Naive B cell (primary cell): ENCODE measurements at places on chromosomes 11 and 22.

GRCh38 chr11:9823439-9823838 lies 159.6 kb downstream of the SWAP70 start:
- DNase-seq: no peak

DNA sequence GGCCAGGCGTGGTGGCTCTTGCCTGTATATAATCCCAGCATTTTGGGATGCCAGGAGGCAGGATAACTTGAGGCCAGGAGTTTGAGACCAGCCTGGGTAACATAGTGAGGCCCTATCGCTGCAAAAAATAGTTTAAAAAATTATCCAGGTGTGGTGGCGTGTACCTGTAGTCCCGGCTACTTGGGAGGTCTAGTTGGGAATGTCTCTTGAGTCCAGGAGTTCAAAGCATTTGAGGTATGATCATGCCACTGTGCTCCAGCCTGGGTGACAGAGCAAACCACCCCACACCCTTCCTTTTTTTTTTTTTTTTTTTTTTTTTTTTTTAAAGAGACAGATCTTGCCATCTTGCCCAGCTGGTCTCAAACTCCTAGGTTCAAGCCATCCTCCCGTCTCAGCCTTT lies 16.8 kb downstream of the CBL start:
- DNase-seq: no peak

DNA sequence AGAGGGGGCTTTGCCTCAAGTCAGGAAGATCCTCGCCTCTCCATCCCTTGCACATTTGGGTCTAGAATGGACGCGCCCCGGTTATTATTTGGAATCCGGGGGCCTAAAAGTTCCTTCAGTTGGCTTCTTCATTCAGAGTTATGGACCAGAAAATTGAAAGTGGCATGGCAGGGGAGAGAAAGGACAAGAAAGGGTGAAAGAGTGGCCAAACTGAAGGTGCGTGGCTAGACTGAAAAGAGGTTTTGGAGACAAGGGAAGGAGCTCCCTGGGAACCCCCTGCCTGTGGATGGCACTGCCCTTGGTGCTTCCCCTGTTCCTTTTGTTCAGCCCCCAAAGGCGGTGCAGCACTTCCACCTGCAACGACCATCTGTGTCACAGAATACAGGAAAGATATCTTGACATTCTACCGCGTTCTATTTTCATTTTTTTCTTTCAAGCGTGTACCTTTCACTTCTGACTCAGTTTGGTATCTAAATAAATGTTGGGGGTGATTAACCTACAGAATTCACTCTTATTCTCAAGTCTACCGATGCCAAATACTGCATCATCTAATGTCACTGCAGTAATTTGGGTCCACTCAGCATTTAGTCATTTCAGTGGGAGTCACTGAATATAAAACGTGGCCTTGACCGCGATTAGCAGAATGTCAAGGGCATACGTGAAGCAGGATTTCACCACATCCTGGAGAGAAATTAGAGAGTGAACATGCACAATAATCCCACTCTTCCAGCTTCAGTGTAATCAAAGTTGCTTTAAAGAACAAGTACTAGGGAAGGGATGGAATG lies 88.1 kb upstream of the ARHGAP32 start:
- peak; percentile 38 for DNase-seq

GRCh38 chr11:134118006-134118405 lies 49.1 kb downstream of the JAM3 start:
- DNase-seq: no peak

DNA sequence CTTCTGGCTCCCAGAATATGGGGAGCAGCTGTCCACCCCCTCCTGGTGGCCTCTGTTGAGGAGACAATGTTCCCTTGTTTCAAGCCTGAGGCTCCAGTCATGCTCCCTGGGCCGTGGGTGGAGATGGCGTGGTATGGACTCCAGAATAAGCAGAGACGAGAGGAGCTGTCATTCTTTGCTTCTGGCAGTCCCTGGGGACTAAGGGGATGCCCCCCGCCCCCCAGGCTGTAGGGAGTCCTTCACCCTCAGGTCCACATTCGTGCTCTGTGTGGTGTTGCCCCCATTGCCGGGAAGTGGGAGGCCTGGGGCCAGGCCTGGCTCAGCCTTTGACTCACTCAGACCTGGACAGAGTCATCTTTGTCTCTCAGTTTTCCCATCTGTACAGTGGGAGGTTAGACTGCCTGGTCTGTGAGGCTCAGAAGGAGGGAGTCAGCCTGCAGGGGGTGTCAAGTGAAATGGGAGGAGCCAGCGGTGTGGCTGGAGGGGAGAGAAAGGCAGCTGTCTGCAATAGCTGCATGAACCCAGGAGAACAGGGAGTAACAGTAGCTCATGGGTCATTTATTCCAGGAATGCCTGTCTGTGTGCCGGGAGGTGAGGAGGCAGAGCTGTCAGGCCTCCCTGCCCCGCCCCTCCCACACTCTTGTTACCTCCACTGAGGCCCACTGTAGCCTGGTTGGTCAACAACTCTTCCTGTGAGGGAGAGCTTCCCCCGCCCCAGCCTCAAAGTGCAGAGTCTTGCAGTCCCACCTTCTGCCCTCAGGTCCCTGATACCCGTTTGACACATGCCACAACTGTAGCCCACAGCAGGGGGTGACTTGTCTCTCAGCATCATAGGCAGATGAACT lies 6.3 kb downstream of the ARHGEF17 start:
- DNase-seq: no peak

GRCh38 chr11:36211761-36212430 lies 77.3 kb downstream of the COMMD9 start:
- DNase-seq: no peak

GRCh38 chr11:9633679-9634078 lies 30.2 kb upstream of the SWAP70 start:
- DNase-seq: no peak

DNA sequence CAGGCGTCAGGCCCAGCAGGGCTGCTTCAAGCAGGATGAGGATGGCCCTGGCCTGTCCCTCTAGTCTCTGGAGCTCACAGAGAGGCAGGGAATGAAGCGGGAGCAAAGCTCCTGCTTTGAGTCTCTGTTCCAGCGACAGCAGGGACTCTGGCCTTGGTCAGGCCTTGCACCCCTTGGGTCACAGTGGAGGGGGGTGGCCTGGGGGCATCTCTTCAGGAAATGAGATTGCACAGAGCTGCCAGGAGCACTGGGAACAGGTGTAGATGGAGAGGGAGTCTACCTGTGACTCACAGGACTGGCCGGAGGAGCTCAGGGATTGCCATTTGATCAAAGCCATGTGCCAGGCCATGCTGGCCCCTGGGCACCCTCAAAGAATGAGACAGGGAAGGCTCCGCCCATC lies 1.6 kb downstream of the ANO1 start:
- DNase-seq: no peak

DNA sequence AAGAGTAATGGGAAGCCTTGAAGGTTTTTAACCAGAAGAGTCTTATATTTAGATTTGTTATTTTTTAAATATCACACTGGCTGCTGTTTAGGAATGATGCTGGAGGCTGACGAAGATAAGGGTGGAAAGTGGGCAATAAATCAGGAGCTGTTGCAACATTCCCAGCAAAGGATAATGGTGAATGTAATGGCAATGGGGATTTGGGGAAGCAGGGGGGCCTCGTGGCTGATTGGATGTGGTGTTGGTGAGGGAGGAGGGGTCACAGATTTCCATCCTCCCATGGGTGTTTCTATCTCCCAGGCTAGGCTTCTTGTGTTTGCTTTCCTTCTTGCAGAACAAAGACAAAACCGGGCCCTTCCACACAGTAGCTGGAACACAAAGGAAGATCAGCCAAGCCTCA lies 80.8 kb downstream of the PIWIL4 start:
- DNase-seq: no peak

GRCh38 chr11:69249311-69250185 lies 44.4 kb upstream of the MYEOV start:
- no peak for DNase-seq

DNA sequence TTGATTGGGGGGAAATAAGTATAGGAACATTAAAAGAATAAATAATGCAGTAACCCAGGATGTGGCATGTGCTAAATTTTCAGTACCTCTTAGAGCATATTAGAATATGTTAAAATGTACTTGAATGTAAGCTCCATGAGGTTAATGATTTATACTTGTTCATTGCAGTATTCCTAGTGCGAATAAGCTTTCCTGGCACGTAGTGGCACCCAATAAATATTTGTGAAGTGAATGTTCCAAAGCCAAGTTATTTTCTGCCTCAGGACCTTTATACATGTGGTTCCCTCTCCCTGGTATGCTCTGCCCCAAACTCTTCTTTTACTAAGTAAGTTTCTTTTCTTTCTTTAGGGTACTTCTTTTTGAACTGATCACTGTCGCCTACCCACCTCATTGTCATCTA lies 118.8 kb downstream of the DBX1 start:
- no peak for DNase-seq

GRCh38 chr11:1785749-1786413 lies 22.2 kb upstream of the CTSD start:
- DNase-seq: no peak

- DNase-seq: no peak
These were observed 13.1 kb upstream of the RPL3 start for GRCh38 chr22:39332441-39333064.

GRCh38 chr11:64720167-64720566 lies 2.8 kb downstream of the NRXN2 start:
- DNase-seq: no peak

DNA sequence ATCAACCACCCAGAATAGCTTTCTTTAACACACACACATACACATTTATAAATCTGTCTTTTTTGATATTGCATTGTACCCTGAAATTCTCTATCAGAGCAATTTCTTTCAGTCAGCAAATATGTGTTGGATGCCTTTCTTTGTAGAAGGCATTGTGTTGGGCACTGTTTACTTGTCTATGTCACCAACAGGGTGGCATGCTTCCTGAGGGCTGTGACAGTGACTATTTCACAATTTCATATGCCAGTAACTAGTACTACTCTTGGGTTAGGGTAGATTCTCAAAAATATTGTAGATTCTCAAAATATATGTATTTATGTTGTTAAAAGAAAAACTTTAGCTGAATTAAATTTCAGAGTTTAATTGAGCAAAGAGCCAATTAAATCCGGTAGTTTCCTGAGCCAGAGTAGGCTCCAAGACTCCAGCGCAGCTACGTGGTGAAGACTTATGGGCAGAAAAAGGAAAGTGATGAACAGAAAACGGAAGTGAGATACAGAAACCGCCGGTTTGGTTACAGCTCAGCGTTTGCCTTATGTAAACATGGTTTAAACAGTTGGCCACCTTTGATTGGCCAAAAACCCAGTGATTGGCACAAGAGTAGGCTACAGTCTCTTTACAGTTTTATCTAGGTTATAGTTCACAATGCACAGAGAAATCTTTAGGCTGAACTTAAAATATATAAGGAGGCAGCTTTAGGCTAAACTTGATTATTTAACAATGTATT lies 723.3 kb downstream of the NTM start:
- no peak for DNase-seq

- no peak for DNase-seq
These were observed 24.1 kb upstream of the MICAL3 start for GRCh38 chr22:18048441-18048898.

DNA sequence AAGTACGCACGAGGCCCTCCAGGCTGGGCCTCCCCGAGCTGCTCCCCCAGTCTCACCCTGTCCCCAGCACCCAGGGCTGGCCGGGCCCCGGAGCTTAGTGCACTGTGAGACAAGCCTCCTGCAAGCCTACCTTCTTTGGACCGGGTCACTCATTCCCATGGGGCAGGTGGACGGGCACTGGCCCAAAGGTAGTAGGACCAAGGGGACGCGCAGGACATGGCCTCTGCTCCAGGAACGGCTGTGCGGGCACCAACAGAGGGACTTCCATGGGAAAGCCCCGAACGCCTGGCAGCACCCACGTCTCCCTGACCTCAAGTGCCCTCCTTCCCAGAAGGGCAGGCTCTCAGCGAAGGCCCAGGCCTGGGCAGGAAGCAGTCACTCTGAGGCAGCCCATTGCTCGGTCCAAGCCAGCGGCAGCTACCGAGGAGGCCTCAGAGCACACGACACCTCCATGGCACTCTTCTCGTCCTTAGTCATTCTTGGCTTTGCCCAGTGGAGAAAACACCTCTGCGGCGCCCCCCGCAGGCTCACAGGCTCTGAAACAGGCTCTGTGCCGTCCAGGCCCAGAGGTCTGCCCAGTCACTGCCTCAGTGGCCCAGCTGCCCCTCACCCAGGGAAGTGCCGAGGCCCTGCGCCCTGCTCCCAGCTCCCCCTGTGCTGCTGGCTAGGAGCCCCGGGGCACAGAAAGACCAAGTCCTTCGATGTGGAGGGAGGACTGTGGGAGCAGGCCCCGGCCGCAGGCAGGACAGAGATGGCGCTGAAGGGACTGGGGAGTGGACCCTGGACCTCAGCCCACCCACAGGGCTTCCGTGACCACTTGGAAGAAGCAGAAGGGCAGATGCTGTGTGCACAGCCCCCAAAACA lies 3.8 kb downstream of the MOB2 start:
- DNase-seq: no peak

GRCh38 chr22:22410677-22411076 lies 97.9 kb downstream of the ZNF280B start:
- no peak for DNase-seq

- DNase-seq: no peak
These were observed 655.6 kb downstream of the ETS1 start for GRCh38 chr11:127931803-127932202.

DNA sequence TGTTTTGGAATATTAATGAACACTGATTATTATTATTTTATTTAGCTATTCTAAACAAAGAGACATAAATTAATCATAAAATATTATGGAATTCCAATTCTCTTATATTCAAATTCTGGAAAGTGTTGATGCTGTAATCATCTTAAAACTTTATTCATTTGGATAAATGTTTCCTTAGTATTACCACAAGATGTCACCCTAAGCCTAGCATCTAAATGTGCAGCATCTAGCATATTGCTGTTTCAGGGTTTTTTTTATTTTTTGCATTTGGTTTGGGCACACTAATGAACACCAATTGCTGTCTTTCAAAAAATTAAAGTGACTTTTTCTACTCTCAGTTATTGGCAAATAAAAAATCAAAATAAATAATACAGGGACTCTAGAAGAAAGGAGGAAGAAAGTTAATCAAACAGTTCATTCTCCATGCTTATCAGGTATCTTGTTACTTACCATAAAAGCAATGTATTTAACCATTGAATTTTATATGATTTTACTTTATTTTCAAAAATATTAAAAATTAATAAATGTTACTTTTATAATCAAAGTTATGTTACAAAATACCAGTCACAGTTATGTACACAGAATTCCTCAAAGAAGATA lies 31.8 kb downstream of the DLG2 start:
- peak; percentile 22 for DNase-seq

DNA sequence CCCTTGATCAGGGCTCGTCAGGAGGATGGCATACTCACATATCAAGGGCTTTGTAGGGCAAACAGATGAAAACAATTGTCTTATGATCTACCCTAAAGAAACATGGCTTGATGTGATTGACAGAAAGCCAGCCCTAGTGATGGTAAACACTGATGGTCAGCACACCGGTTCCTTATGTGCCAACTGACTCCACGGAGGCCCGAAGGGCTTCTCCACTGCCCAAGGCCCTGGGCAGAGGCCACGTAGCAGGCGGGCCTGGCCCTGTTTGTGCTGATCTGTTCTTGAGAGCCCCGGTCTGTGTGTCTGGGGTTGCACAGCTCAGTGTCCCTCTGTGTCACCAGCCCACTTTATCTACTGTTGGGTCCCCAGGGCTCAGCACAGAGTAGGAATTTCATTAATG lies 115.2 kb downstream of the GRIK4 start:
- no peak for DNase-seq

GRCh38 chr22:30308518-30309230 lies 18.1 kb downstream of the TBC1D10A start:
- DNase-seq: no peak
